ENCODE measurements at places on chromosomes 7 and 10. TPM values are rescaled to one million over a fixed set of nuclear protein-coding genes. Genes with fewer than 3 reads are reported as not detected.

Gene SPDYE2B
- total RNA-seq, result not detected

Gene HOXA5
- not detected for total RNA-seq

Gene ZNF853
- 0.30 TPM for total RNA-seq

Gene ACHE
- not detected for total RNA-seq

Gene THSD7A
- not detected for total RNA-seq

Gene SPDYE11
- not detected for total RNA-seq

Gene FAM180A
- not detected for total RNA-seq

Gene STARD3NL
- total RNA-seq, result 22.5 TPM

Gene SMO
- not detected for total RNA-seq

Gene WDR86
- total RNA-seq, result 0.77 TPM

Gene BTBD16
- total RNA-seq, result not detected

Gene FXYD4
- not detected for total RNA-seq

DNA sequence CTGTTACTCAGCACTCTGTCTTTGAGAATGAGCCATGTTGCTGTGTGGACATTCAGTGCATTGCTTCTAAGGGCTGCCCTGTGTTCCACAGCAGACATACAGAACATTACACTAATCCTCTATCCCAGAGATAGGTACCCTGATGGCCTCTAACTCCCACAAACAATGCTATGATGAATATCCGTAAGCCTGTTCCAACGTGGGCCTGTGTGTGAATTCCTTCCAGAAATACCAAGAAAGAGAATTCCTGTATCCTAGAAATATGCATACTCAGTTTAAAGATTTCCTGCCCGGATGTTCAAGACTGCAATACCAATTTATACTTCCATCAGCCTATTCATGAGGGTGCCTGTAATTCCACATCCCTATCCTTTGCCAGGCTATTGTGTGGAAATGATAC, 21.3 kb upstream of the ST8SIA6 start:
- no peak for DNase-seq

DNA sequence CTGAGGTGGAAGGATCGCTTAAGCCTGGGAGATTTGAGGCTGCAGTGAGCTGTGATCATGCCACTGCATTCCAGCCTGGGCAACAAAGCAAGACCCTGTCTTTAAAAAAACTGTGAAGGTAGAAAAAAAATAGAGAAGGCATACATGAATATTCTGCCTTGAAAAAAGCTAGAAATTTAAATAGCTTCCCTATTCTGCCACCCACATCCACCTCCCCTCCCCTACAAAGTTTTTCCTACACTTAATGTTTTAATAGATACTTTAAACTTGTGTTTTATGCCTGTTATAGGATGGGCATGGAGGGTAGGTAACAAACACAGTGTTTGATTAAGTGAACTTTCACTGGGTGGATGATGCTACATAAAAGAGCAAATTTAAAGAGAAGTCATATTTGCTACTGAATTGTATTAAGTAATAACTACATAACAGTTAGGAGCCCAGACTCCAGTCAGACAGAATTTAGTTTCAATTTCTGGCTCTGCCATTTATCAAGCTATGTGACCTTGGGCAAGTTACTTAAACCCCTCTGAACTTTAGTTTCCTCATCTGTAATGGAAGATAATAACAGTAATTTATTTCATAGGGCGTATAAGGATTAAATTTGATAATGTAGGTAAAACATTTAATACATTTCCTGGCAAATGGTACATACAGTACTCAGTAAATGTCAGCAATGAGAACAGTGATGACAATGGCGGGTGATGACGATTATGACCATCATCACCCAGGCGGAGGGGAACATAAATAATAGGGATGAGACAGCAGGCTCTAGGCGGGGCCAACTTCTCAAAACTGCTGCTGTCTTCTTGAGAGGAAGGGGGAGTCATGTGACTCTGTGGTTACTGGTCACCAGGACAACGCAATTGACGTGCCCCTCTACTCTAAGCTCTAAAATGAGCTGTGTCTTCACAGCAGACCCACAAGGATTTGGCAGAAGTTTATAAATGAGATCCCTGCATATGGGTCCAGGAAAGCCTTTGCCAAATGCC, 15.8 kb downstream of the DNMBP start:
- DNase-seq, result peak; percentile 61

- DNase-seq, result no peak
Measured at GRCh38 chr7:1274121-1274875, 41.6 kb downstream of the UNCX start.

GRCh38 chr10:25071227-25071626, 54.8 kb downstream of the THNSL1 start:
- no peak for DNase-seq

GRCh38 chr7:151091431-151091830, 5.2 kb downstream of the AGAP3 start:
- DNase-seq, result no peak

GRCh38 chr7:117173035-117173770, 149.7 kb downstream of the WNT2 start:
- DNase-seq, result no peak

GRCh38 chr10:89213191-89213808, 6.2 kb upstream of the CH25H start:
- DNase-seq, result peak; percentile 18

GRCh38 chr10:61786728-61787127, 114.8 kb upstream of the ARID5B start:
- DNase-seq, result no peak

- no peak for DNase-seq
Measured at GRCh38 chr10:104680467-104681401, 39.6 kb downstream of the SORCS3 start.

GRCh38 chr7:152924238-152924637, 164.7 kb downstream of the ACTR3B start:
- no peak for DNase-seq

- no peak for DNase-seq
Measured at GRCh38 chr10:32943395-32943794, 14.6 kb downstream of the ITGB1 start.

DNA sequence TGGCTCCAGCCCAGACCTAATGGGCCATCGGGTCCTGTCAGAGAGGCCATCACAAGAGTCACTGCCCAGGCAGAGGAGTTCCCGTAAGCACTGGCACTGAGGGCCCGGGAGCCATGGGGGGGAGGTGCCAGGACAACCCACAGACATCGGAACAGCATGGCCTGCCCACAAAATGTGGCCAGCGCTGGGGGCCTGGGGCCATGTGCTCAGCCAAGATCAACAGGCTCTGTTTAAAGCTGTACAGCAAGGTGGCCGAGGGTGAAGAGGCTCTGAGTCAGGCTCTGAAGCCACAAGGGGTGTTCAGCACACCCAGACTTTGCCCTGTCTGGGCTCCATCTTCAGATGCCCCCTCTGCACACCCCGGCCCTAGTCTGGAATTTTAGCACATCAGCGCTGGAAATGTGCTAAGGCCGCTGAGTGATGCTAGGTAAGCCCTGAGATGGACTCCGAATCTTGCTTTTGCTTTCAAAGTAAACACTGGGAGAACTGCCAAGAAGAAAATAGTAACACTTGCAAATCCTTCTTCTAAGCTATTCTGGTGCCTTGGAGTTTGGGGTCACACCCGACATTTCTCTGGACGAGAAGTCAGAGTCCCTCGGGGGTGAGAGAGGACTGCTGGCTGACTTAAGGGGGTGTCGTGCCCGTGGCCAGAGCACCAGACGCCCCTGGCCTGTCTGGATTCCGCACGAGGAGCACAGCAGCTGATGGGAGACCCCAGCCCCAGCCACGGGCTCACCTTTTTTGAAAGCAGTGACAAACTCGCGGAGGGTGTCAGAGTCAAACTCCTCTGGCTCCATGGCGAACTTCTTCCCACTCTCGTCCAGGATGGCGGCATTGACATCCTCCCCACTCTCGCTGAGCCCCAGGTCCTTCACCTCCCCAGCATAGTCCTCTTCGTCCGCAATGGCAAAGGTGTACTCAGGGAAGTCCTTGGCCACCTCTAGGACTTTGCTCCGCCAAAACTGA, 23.6 kb downstream of the PDIA4 start:
- DNase-seq, result no peak

GRCh38 chr10:6348096-6348874, 145.6 kb downstream of the PFKFB3 start:
- peak; percentile 92 for DNase-seq

DNA sequence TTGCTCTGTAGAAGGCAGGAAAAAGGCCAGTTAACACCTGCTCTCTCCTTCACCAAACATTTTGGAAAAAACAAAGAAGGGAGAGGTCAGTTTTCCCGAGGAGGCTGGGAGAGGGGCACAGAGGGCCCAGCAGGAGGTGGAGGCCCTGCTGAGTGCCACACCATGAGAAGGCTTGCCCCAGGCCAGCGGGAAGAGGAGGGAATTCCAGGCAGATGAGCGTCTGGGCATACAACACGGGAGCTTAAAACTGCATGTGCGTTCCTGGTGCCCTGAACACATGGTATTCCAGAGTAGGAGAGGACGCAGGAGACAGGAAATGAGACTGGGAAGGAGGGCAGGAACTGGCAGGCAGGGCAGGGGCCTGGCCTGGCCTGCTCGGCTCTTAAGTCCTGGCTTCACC, 182.4 kb downstream of the CCDC3 start:
- no peak for DNase-seq

DNA sequence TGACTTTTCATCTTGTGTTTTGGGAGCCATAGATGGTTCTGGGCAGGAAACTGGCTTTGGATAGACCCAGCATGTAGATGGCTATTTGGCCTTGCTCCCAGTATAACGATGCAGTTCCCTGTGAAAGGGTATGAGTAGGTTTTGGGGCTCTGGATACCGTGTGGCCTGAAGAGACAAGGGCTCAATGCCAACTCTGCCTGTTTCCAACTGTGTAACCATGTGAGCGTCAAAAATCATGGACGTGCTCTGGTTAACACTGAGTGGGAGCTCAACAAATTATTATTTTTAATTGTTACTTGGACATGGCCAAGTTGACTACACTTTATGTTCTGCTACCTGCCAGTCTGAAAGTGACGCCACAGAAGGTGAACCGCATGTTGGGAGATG, 41.8 kb downstream of the EGFR start:
- no peak for DNase-seq

DNA sequence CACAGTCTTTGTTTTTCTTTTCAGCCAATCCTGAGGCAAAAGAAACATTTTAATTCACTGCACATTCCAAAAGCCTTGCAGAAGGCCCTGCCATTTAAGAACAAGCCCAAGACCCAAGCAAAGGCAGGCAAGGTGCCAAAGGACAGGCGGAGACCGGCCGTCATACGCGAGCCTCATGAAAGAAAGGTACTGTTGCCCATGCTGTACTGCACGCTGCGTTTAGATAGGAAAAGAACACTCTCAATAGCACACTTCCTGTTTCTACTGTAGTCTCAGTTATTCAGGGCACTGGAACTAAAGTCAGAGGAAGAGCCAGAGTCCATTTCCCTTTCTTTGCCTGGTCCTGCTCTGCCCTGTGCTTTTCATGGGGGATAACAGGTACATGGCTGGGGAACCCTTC, 47.6 kb downstream of the BMS1 start:
- DNase-seq, result no peak

GRCh38 chr7:131849472-131849871, 293.0 kb upstream of the PODXL start:
- DNase-seq, result no peak

GRCh38 chr10:101615525-101616116, 27.5 kb downstream of the DPCD start:
- no peak for DNase-seq

GRCh38 chr10:27464993-27465392, 39.1 kb upstream of the RAB18 start:
- peak; percentile 43 for DNase-seq

- DNase-seq, result no peak
Measured at GRCh38 chr10:77675347-77675746, 37.7 kb upstream of the KCNMA1 start.

GRCh38 chr10:69866688-69867461, 65.2 kb downstream of the COL13A1 start:
- DNase-seq, result no peak

GRCh38 chr10:34769899-34770298, 45.2 kb downstream of the PARD3 start:
- no peak for DNase-seq
